ENCODE measurements at places on chromosomes 13 and 19.

DNA sequence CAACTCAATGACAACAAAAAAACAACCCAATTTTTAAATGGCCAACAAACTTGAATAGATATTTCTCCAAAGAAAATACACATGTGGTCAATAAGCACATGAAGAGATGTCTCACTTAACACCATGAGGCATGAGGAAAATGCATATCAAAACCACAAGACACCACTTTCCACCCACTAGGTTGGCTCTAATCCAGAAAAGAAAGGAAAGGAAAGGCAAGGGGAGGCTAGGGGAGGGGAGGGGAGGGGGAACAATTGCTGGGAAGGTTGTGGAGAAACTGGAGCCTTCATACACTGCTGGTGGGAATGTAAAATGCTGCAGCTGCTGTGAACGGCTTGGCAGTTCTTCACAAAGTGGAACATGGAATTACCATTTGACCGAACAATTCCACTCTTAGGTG, 854.3 kb downstream of the UQCRFS1 start:
- no peak for DNase-seq

DNA sequence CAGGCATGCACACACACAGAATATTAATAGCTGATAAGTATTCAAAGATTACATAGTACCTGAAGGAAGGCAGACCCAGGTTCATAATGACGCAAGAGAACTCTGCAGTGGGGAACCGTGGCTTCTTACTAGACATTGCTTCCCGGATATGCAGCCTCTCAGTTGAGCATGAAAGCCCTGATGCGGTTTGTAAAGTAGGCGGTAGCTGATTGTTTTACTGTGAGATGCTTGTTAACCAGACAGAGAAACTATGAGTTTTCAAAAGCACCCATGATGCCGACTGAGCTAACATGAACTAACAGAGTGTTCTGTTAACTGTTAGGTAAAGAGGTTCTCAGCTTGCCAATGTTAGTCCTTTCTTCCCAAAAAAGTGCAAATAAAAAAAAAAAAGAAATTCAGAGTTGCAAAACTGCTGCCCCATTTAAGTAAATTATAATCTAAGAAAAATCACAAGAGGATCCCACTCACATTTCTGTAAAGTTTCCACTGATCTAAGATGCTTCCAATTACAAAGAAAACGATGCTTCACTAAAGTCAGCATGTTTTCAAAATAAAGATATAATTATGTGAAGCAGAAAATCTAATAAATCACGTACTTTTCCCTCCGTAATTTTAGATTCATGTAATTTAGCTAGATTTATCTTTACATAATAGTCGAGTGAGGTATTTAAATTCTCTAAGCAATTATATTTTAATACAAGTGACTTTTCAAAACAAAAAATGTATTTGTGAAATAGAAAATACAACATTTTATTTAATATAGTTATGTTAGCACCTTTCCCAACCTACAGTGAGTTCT, 2.2 kb downstream of the FLT1 start:
- DNase-seq, result no peak

DNA sequence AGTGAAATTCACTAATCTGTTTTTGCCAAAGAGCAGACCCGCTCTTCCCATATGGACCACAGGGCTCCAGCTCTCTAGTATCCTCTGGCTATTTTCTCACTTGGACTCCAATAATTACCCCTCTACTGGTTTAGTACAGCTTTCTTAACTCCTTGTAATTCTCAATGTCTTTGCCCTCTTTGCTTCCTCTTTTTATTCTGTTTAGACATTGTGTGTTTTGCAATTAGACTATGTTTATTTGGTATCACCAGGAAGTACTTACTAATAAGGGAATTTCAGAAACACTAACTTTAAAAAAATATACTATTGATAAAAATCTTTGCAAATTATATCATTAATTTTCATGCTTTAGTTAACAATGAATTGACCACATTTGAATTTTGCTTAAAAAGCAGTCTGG, 111.6 kb upstream of the OBI1 start:
- DNase-seq, result no peak

DNA sequence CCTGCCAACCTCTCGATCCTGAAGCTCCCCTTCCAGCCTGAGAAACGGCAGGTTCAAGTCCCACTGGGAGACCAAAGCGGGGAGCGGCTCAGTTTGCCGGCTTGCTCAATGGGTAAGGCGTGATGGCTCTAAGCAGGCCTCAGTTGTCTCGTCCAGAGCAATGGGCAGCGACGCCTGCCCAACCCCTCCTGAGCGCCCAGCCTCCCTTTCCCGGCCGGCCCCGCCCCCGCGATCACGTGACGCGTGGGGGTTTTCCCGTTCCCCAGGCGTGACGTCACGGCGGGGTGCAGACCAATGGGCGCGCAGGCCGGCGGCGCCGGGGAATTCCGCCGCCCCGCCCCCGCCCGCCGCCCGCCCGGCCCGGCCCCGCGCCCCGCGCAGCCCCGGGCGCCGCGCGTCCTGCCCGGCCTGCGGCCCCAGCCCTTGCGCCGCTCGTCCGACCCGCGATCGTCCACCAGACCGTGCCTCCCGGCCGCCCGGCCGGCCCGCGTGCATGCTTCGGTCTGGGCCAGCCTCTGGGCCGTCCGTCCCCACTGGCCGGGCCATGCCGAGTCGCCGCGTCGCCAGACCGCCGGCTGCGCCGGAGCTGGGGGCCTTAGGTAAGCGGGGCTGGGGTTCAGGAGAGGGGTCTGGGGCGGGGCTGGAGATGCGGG, at the start of gene RELB:
TSS of gene RELB (plus strand) at position 378 of the 653 bp plus-strand sequence. CDS start at position 494, 116 bp downstream.
- DNase-seq, result peak; percentile 34

- no peak for DNase-seq
Measured at GRCh38 chr19:10587839-10588150, 683 bp upstream of the AP1M2 start.

- DNase-seq, result no peak
Measured at GRCh38 chr13:110618167-110618566, 2.8 kb downstream of the NAXD start.

DNA sequence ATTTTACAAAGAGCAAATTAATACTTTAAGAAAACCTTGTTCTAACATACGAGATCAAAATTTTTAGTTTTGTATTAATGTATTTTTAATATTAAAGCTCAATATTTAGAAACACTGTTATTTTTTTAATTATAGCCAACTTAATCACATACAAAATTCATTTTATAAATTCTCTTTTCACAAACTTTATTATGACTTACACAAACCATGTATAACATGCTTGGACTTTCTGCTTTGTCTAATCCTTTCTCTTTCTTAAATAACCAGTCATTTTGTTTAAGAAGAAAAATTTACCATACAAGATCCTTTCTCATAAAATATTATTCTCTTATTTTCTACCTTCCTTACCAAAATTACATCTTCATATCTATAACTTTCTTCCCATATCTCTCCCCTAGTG, 62.2 kb downstream of the CYSLTR2 start:
- DNase-seq, result no peak

- no peak for DNase-seq
Measured at GRCh38 chr13:83996415-83996814, 114.1 kb upstream of the SLITRK1 start.

DNA sequence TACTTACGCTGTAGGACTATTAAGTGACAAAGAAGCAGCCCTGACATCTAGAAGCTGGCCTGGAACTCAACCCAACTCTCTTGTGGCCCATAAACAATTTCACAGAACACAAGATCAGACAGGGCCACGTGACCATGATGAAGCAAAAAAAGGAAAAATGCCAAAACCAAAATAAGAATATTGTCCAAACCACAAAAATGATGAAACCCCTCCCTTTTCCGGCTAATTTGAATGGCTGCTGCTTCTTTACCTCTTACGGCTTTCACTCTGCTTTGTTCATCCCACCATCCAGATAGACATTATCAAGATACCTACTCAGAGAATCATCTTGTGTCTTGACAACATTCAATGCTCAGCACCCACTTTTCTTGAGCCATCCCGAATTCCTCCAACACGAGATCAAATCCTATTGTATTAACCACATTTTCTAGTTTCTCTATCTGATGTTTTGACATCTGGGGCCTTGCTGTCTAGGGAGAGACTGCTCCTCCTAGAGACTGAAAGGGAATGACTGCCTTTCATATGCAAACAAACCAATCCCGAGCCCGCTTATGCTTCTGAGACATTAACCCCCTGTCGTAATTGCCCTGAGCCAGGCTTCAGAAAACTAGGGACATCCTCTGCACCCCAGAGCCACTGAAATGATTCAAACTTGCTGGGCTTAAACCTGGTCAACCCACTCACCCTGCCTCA, 186.3 kb downstream of the TDRD3 start:
- DNase-seq, result peak; percentile 12

DNA sequence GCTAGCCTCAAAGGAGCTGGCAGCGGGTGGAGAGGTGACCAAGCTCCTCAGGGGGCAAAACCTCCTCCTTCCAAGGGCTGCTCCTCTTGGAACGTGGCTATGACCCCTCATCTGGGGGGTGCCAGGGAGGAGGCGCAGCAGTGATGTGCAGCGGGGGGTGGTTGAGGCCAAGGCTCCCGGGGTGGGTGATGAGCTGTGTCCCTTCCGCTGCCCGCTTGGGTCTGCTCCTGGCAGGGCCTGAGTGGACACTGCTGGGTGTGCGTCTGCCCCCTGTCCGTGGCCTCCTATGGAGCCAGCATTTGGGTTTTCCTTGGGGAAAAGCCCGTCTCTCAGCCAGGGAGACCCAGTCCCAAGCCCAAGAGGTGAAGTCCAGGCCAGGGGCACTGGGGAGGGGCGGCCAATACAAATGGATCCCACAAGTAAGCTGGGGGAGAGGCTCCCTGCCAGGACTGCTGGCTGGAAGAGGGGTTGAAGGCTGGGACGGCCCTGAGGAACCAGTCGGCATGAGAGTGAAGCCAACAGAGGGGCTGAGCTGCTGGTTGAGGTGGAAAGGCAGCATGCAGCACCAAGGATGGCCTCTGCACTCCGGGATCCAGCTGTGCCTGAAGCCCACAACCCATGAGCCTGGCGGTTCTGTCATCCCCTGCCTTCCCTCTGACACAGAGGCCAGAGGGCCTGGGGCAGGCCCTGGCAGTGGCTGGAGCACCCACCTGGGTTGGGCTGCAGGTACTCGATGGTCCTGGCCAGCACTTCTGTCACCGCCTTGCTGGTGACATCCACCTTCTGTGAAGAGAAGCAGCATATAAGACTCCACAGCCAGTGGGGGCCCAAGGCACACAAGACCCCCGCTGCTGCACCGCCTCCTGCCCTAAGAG, 22.7 kb downstream of the MPND start:
- DNase-seq, result no peak

DNA sequence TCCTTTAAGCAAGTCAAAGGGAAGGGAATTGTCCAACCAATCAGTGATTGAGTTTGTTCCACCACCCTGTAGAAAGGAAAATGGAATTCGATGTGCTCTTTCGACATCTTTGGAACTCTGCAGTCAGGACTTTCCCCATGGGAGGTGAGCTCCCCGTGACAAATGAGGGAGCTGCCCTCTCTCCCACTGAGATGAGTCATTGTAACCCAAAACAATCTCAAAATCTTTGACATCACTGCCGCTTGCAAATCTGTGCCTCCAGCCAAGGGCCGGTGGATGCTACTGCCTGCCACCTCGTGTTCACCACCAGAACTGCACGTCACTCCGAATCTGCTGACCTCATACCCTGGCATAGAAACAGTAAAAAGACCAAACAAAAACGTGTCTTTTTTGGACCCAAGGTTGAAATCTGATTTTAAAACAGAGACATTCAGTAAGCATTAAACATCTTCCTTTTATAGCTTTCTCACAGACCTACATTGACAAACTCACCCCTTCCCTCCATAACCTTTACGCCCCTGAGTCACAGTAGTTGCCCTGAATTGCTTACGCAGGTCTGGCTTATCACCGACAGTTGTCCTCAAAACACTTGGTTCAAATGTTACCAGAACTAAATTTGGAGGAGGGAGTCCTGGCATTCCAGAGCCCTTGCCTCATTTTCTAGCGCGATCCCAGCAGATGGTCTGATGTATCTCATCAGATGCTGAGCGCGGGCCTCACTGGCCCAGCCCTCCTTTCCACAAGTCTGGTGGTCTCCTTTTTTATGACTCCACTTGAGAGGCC, 105.2 kb downstream of the COL4A2 start:
- peak; percentile 99 for DNase-seq

DNA sequence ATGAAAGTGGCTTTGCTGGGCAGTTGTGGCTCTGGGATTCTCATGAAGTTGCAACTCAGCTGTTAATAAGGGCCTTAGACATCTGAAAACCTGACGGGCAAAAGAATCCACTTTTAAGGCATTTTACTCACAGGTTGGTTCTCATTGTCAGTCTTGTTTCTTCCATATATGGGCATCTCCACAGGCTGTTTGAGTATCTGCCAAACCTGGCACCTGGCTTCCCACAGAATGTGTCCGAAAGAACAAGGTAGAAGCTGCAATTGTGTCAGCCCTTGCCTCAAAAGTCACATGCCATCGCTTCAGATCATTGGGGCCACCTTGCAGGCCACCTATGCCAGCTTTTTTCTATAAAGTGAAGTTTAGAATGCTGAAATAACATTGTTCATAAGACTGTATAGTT, 102.4 kb downstream of the KCTD12 start:
- no peak for DNase-seq

DNA sequence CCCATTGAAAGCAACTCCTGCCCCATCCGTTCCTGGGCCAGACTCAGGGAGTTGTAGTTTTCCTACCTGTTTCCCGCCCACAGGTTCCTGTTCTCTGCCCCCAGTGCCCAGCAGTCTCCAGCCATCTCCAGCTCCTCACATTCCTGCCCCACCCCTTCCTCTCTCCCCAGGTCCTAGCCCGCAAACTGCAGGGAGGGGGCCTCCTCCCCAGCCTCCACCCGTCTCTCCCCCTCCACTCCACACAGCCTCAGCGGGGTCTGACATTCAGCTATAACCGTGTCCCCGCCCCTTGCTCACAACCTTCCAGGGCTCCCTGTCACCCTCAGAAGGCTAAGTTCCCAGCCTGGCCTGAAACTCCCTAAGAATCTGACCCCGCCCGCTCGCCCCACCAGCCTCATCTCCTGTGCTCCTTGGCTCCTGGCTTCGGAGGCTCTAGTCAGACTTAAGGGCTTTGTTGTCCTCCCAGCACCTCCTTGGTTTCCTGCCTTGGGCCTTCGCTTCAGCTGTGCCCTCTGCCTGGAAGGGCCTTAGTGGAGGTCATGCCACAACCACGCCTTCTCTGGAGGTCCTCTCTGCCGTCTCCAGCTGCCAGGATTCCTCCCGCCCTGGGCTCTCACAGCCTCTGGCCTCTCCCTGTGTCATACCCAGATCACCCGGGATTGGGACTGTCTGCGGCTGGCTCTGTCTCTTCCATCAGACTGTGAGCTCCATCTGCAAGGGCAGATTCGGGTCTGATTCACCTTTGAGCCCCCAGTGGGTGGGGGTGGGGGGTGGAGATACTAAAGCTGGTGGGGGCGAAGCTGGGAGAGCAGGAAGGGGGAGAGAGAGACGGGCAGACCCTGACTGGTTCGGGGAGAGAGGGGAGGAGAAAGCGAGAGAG, 5.1 kb upstream of the SPACA6 start:
- no peak for DNase-seq

DNA sequence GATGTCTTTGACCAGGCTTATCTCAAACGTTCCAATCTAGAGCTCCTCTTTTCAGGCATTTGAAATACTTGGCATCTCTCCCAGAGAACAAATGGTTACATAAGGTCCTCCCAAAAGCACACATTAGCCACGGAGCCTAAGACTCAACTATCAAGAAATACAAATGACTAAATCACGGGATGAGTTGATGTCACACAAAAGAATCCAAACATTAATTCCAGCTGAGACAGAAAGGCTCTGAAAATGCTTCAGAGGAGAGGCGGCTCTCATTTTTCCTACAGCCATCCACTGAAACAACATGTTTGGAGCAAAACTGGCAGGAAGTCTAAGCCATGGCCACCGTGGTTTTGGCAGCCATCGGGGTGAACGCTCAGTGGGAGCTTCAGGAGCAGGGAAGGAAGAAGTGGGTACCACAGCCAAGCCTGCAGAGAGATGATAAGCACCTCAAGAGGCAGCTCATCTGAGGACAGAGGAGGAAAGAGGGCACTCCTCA, 122.5 kb downstream of the STK24 start:
- DNase-seq, result peak; percentile 76
